ENCODE measurements at places on chromosomes 3 and 15.

GRCh38 chr15:40743921-40744814, 10.9 kb downstream of the RMDN3 start:
- DNase-seq: peak; percentile 60

GRCh38 chr3:159941038-159942000, 47.3 kb upstream of the IL12A start:
- no peak for DNase-seq

- no peak for DNase-seq
These were observed 5.3 kb upstream of the NCK1 start for GRCh38 chr3:136856665-136857064.

DNA sequence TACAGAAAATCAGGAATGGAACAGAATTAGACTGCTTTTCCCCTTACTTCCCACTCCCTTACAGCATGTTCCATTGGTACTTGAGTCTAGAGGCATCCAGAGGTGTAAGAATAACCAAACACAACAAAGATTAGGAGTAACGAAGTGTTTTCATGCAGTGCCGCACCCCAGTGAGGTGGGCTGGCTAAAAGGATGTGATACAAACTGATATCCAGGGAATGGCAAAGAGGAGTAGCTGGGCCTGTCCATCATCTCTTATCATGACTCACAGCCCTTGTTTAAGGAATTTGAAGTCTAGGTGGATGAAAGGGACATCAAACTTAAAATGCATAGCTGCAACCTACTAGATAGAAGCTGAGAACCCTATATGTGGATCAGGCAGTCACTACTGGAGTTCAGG, 16.4 kb downstream of the SCG5 start:
- no peak for DNase-seq

- no peak for DNase-seq
These were observed 65.7 kb downstream of the TJP1 start for GRCh38 chr15:29756358-29757267.

- no peak for DNase-seq
These were observed 50.5 kb upstream of the TEX264 start for GRCh38 chr3:51620543-51620942.

GRCh38 chr3:43856351-43856750, 165.6 kb downstream of the ABHD5 start:
- no peak for DNase-seq

DNA sequence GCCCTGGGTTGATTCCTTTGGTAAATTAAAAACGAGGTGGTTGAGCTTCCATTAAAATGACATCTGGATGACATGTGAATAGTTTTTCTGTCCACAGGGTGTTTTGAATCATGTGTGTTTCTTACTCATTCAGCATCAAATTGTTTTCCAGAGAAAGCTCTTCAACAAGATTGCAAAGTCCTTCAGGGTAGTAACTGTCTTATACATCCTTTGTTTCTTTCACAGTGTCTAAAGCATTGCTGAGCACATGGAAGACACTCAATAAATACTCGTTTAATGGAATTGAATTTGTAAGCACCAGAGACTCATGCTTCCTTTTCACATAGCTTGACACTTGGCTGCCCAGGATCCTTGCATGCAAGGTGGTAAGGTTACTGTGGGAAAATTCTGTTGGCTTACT, 223.1 kb upstream of the CNTN6 start:
- DNase-seq: no peak

DNA sequence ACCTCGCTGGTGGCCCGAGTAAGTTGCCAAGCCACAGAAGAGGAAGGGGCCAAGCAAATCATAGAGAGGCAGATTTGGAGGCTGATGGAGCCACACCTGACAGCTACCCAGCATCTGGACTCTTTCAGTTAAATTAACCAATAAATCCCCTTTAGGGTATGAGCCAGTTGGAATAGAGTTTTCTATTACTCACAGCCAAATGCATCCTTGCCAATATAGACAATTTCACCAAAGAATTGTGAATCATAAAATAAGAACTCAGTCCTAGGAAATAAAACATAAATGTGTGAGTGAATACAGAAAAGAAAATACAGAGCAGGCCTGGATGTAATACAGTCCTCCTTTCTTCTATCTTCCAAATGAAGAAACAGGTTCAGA, 161.6 kb upstream of the ANKRD28 start:
- DNase-seq: no peak

GRCh38 chr3:181941250-181941649, 229.5 kb downstream of the SOX2 start:
- no peak for DNase-seq

DNA sequence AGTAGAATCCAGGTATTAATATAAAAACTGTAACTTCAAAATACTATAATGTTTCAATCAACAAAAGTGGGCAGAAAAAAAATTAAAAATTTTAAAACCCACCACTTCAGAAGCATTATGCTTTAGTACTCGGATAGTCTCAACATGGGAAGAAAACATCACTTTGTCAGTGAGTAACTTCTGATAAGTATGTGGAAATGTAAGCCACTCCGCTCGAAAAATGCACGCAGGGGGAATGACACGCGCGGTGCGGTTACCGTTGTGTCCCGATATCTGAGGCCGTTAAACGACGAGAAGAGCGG, 656 bp downstream of the NGLY1 start:
- no peak for DNase-seq

DNA sequence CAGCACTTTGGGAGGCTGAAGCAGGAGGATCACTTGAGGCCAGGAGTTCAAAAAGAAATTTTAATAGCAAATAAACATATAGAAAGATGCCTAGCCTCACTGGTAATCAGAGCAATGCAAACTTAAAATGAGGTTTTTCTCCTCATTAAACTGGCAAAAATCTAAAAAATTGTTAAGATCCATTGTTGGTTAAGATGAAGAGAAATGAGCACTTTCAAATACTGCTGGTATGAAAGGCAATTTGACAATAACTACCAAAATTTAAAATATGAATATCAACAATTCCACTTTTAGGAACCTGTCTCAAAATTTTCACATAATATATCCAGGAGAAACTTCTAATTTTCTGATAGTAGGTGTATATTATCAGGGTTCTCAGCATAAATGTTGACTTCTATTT, 100.6 kb upstream of the CTDSPL start:
- DNase-seq: no peak

DNA sequence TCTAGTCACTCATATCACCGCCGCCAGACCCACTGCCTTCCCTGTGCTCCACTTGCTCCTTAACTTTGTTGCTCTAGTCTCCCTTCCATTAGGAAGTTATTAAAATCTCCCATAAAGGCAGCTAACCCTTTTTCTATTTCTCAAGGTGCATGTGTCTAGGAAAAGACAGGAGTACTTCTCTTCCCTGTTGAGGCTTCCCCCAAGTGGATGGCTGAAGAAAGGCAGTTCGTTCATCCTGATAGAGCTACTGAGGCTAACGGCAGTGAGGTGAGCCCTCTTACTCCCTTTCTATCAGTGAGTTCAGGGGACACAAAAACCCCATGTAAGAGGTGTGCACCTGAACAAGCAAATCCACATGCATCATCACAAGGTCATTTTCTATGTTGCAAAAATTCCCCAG, 397.8 kb downstream of the IGSF11 start:
- DNase-seq: no peak

GRCh38 chr15:65028921-65029735, at the start of gene MTFMT:
MTFMT (minus strand) TSS chr15:65029639; CDS start chr15:65029613, 26 bp downstream.
- peak; percentile 91 for DNase-seq

- no peak for DNase-seq
These were observed 510.8 kb downstream of the PLOD2 start for GRCh38 chr3:145650170-145650569.

GRCh38 chr15:87155771-87156170, 1076.1 kb downstream of the AGBL1 start:
- no peak for DNase-seq

- no peak for DNase-seq
These were observed 389.0 kb upstream of the THBS1 start for GRCh38 chr15:39191871-39192291.

DNA sequence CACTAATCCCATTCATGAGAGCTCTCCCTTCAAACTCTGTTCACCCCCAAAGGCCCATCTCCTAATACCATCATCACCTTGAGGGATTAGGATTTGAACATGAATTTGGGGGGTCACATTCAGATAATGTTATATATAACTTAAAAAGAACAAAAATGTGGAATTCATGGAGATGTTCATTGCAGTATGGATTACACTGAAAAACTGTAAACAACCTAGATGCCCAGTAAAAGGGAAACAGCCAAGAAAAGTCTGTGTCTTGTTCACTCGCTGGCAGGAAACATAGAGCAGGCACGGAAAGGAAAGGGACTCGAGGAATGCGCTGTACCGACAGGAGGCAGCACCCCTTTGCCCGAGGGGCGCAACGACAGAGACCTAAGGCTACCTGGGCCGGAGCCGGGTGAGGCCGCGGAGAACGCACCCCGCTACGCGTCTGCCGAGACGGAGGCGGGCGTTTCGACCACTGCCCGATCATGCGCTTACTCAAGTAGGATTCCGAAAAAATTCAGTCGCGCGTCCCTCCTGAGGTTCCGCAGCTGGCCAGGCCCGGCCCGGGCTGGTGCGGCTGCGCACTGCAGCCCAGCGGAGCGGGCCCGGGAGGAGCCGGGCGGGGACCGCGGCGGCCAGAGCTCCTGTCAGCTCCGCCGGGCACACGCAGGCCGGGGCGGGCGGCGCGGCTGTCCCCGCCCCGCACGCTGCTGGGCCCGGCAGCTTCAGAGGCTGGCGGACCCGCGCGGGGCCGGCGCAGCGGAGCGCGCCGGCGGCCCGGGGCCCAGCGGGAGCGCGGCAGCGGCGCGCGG, 862 bp upstream of the MAN2A2 start:
- DNase-seq: peak; percentile 40

GRCh38 chr3:14137004-14137403, 12.2 kb downstream of the TMEM43 start:
- DNase-seq: no peak

DNA sequence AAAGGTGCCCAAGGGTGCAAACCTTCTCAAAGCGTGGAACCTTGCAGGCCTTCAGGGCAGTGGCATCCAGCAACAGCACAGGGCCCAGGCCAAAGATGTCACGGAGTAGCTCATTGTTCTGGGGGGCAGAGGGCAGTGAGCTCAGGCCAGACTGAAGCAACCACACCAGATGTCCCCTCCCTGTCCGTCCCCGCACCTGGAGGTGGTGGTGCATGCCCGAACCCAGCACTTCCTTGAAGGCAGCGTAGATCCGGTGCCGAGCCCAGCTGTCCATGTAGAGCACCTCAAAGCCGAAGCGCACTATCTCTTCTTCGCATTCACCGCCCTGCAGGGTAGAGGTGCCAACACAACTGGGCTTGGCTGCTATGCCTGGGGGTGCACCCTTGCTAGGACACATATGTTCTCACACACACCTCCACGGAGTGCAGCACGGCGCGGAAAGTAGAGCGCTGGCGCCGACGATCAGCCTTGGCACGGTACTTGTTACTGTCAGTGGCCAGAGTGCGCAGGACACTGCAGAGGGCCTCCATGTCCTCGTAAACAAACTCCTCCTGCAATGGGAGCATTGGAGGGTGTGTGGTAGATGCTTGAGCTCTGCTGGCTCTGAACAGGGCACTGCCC, 3.7 kb downstream of the IFRD2 start:
- DNase-seq: no peak

GRCh38 chr15:74036271-74037170, 42.0 kb downstream of the PML start:
- DNase-seq: no peak

- DNase-seq: peak; percentile 22
These were observed 6.9 kb upstream of the FOXB1 start for GRCh38 chr15:59997070-59997701.

DNA sequence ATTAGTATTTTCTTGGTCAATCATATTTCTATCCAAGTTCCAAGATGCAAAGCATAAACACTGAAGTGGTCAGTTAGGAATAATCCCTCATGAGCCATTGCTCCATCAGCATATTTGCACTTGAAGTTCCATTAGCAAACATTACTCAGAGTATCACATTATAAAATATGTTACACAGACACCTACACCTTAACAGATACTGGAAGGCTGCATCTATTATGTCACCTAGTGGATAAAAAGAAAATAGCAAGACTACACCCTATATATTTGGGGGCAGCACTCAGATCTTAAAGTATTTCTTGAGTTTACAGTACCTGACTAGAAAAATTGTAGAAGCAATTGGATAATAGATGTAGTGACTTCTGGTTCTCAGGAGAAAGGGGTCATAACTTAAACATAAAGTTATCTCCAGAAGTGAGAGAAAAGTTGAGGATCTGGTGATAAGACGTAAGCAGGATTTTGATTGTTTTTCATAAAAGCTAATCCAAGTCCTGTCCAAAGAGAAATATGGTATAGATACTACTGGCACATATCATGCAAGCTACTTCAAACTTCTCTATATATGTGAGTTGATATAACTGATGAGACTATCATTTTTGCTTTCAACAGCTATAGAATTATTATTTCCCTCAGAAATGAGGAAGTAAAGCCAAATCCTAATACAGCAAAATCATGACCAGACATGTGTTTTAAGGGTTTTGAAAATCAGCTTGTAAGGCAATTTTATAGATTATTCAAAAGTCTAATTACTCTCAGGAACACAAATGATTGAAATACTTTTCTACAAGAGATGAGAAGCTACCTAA, 422.2 kb downstream of the GBE1 start:
- no peak for DNase-seq

- no peak for DNase-seq
These were observed 124.7 kb upstream of the RAD18 start for GRCh38 chr3:9087831-9088413.

- no peak for DNase-seq
These were observed 6.6 kb downstream of the TIPARP start for GRCh38 chr3:156681002-156681401.

DNA sequence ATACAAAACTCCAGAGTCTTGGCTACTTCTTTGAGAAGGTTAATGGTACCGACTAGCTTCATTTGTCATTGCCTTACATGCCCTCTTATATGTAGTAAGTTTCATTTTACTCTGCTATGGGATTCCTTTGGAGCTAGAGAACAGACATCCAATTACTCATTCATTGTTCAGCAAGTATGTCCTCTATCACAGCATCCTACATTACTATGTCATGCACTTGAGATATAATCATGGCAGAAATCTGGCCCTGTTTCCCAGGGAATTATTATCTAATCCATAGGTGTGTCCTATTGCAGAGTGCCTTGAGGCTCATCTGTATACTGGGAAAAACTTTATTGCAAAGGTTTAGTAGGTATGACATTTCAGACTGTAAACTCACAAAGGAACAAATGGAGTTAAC, 333.1 kb upstream of the NECTIN3 start:
- no peak for DNase-seq

- DNase-seq: no peak
These were observed 15.9 kb downstream of the SSR3 start for GRCh38 chr3:156539051-156539450.

Measured in stimulated activated CD8-positive, alpha-beta memory T cell treated with anti-CD3 and anti-CD28 coated beads, Interleukin-4, amount 100 ng/mL, for 4 hours (primary cell).